ENCODE measurements at places on chromosomes 3 and 15.

DNA sequence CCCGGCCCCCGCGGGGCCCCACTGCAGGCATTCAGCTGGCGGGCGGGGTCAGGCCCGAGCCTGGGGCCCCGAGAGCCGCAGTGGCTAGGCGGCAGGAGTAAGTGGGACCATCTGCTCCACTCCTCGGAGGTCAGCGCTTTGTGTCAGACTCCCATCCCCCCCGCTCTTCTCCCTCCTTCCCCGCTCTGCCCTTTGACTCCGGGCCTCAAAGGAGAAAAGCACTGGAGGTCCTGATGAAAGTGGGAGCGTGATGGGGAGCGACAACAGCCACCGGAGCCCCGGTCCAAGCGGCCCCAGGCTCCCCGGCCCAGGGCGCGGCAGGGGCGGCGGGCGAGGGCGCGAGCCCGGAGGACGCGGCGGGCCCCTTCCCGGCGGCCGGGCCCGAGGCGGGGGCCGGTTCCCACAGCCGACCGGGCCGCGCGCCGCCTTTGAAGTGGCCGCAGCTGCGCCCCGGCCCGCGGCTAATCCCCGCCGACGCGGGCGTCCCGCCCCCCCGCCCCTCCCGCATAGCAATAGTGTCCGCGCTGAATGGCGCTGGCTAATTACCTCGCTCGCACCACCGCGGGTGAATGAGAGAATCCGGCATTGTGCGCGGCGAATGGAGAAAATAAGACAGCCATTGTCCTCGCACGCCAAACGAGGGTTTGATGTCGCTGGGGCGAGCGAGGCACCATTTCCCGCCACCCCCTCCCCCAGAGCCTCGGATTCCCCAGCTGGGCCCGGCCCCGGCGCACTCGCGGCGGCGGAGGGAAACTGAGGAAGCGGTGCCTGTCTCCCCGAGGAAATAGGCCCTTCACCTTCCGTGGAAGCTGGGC, 22.4 kb downstream of the IGDCC3 start:
- no peak for DNase-seq

DNA sequence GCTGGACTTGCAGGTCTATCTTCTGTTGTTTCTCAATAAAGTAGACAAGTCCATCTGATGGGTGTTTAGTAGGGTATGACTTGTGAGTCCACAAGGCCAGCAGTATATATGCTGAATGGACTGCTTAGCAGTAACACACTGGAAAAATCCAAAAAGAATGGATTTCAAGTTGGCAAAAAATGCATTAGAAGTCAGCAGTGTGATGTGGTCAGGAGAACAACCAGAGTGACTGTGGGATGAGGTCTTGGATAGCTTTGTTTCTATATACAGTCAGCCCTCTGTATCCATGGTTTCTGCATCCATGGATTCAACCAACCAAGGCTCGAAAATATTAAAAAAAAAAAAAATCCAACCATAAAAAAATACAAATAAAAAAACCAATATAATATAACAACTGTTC, 55.8 kb downstream of the LPP start:
- no peak for DNase-seq

GRCh38 chr3:146233487-146233886, 17.4 kb downstream of the PLSCR4 start:
- no peak for DNase-seq

DNA sequence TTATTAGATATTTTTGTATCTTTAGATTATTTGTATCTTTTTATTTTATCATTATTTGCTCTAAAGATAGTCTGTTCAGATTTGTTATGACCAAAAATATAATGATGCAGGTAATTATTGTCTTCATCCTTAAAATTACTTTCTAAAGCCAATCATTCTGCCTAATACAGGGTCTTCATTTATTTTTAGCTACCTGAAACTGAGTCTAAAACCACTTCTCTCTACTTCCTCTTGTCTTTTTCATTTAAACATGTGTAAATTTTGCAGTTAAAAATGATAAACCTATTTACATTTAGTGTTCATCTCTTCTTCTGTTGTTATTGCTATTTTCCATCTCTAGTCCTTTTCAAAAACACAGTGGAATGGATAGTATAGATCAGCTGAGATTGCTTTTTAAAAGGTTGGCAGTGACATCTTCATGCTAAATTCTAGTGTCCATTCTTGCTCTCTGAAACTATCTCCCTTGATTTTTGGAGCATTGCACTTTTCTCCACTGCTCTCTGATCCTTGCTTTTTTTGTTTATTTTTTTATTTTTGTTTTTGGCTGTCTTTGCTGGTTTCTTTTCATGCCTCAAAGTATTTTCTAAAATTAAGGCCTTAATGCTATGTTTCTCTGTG, 91.8 kb downstream of the UBE2E2 start:
- DNase-seq: no peak

DNA sequence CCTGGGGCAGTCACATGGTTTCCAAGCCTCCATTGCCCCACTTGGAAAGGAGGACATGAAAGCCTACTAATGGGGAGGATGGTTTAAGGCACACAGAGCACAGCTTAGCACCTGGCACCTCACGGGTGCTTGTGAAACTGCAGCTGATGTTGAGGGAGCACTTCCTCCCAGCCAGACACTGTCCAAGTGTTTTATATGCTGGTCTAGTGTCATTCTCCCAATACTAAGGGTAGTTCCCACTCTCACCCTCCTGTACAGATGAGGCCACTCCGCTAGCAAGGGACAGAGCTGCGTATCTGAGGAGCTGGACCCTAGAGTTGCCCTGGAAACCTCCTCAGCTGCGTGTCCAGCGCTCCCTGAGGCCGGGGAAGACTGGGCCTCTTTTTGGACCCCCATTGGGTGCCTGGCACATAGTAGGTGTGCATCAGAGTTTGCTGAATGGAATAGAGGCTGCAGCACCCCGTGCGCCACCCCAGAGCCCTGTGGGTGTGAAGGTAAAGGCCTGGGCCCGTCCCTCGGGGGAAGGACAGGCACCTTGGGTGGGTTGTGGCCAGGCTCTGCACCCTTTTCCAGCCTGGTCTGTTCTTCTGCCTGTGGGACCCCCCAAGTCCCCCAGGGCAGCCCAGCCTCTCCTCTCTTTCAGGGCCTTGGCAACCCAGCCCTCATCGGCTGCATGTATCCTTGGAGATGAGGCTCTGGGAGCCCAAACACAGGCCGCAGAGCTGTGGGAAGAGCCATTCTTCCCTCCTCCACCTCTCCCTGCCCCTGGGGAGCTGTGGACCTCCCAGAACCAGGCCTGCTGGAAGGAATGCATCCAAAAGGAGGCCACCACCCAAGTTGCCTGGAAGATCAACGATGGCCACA, 31.3 kb downstream of the DNASE1L3 start:
- DNase-seq: no peak

DNA sequence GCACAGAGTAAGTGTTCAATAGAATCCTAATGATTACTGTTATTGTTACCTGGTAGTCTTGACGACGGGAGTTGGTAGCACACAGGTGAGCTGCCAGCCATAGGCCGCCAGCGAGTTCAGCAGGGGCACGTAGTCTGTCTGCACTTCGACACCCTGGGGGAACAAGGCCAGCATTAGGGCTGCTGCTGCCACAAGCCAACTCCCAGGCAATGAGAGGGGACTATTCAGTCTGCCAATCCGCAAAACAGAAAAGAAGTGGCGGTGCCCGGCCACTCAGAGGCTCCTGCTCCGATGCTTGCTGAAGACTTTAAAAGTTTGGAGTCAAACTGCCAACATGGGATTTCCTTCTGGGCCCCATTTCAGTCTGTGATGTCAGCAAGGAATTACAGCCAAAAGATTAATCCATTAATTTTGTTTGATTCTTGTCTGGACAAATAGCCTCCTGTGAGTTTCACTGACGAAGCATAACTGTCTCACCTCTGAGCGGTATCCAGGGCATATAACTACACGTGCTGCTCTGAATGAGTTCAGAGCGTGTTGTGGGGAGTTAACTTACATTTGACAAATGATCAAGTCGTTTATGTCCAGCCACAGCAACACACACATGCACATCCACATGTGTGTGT, 61.8 kb downstream of the OXNAD1 start:
- DNase-seq: no peak

DNA sequence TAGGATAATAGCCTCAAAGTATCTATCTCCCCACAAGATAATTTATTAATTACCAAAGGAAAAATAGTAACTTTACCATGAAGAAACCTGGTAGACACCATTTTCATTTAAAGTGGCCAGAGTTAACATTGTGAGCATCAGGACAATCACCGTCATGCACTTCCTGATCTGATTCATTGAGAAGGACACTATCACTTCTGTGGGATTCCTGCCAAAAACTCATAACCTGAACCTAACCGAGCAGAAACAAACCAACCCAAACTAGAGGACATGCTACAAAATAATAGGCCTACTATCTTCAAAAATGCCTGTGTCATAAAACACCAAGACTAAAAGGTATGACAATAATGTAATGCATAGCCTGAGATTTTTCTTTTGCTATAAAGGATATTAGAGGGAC, 39.0 kb downstream of the FSIP1 start:
- DNase-seq: no peak
